ENCODE measurements at places on chromosomes 11 and 22.

DNA sequence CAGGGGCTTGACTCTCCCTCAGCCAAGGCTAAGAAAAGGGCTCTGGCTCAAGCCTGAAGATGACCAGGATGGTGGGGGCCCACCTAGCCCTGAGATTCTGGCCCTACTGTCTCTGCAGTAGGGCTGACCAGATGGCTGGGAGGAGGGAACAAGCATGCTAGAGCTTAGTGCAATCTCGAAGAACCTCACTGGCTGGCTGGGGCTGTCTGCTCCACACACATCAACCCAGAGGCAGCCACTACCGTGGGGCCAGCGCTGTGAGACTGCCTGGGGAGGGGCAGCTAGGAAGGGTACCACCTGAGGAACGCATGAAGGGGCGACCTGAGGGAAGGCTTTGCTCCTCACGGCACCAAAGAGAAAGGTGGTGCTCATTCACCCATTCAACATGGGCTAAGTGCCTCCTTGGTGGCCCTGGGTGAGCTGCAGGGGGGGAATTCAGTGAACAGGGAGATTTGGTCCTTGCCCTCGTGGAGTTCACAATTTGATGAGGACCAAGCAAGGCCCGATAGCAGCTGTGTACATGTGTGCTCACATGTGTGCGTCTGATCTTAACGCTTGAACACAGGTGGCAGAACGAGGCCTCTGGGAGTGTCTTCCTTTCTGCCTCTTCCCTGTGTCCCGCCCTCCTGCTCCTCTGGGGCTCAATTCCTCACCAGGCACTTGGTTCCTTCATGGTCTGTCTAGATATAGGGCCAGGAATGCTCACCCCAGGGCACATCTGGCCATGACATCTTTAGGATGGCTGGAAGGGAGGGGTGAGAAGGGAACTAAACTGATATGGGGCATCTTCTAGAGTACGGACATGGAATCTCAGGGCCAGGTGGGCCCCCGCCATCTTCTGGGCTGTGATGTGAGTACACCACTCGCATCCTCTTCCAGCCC lies 102.3 kb upstream of the PITPNB start:
- DNase-seq = no peak

GRCh38 chr22:42684462-42685195 lies 35.4 kb upstream of the CYB5R3 start:
- no peak for DNase-seq

GRCh38 chr11:86207413-86207812 lies 37.1 kb upstream of the EED start:
- DNase-seq = no peak

DNA sequence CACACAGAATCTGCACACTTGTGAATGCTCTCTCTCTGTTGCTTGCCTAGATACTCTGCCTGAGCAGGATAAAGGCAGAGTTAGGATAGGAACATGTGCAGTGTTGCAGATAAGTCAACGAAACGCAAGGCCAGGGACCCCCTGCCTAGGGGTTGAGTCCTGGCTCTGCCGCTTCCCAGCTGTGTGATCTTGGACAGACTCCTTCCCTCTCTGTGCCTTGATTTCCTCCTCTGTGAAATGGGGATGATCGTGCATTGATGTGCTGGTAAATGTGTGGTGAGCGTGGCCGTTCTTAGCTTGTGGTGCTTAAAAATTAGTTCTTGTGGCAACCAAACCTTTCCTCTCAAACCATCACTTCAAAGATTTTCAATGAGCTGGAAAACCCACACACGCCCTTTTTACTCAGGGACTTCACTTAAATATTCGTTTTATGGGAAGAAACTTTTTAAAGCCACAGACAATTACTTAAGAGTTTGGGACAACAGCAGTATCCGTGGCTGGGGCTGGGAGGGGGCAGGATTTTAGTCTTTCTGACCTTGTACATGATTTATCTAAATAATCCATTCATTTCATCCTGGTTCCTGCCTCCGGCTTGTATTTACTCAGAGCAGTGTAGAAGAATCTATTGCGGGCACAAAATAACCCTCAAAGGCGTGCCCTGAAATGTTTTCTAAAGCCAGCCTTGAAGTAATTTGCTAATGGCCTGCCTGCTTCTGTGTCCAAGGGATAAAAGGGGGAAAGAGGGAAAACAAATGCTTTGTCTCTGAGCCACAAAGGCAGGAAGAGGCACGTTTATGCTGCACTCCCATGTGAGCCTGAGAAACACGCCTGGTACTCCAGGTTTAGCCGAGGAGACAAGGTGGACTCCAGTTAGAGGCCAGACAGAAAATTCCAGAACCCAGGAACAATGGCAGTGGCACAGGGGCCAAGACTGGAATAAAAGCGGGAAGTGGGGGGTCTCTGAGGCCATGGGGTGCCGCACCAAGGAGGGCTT lies 85.0 kb upstream of the CRYBB3 start:
- DNase-seq = no peak

DNA sequence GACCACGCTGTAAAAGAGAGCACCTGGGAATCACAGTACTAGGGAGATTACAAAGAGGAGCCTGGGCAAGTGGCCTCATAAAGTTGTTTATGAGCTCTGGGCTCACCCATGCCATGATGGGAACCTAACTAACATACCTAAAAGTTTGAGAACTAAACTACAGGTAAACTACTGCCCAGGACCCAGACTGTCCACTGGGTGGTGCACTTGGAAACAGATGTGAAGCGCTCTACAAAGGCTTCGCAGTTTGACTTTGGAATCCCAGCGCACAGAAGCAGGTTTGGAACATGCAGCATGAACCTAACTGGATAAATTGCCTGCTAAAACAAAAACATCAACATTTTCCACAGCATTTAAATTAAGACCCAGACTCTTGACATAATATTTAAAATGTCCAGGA lies 418.6 kb downstream of the FAM181B start:
- no peak for DNase-seq

DNA sequence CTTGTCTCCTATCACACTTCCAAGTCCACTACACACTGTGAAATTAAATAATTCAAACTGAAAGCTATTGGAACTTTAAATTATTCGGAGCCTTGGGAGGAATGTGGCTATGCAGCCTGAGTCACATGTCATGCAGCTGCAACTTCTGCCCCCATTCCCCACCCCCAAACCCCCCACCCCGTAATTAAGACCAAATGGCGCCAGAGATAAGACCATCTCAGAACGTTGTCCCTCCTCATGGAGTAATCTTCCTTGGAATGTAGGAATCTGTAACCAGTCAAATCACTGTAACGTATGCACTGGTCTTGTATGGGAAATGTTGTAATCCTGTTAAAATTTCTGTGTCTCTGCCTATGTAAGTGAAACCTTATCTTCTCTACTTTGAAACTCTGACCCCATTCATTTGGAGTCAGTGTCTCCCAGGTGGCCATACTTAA lies 37.0 kb downstream of the GAB2 start:
- DNase-seq = no peak

DNA sequence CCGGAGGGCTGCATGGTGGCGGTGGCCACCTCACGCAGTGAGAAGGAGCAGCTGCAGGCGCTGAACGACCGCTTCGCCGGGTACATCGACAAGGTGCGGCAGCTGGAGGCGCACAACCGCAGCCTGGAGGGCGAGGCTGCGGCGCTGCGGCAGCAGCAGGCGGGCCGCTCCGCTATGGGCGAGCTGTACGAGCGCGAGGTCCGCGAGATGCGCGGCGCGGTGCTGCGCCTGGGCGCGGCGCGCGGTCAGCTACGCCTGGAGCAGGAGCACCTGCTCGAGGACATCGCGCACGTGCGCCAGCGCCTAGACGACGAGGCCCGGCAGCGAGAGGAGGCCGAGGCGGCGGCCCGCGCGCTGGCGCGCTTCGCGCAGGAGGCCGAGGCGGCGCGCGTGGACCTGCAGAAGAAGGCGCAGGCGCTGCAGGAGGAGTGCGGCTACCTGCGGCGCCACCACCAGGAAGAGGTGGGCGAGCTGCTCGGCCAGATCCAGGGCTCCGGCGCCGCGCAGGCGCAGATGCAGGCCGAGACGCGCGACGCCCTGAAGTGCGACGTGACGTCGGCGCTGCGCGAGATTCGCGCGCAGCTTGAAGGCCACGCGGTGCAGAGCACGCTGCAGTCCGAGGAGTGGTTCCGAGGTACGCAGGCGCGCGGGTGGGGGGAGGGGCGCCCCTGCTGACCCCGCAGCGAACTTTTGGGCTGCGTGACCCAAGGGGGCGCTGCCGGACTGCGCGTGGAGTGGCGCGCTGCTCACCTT lies 670 bp downstream of the NEFH start:
- no peak for DNase-seq

DNA sequence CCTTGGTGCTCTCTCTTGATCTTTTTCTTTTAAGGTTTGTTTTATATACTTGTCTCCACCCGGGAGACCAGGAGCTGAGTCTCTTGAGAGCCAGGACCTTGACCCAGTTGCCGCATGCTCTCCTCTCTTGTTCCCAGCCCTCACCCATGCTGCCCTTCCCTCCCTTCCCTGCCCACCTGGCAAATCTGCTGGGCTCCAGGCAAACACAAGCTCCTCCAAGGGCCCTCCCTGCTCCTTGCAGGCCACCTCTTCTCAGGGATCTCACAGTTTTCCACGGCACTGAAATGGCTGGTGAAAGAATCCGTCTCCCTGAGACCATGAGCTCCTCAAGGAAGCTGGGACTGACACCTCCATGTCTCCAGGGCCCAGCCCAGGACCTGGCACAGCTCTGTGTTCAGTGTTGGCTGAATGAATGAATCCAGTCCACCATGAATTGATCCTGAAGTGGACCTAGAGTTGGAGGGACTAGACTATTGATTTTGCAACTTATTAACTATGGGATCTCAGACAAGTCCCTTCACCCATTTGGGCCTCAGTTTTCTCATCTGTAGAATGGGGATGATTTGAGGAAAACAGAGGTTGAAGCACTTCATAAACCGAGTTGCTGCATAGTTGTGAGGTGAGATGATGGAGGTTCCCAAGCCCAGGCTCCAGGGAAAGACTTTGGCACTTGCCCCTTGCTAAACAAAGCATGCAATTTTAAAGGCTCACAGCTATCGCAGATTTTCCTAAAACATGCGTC lies 25.1 kb upstream of the FBLN1 start:
- DNase-seq = no peak

Data from stimulated activated CD8-positive, alpha-beta memory T cell treated with anti-CD3 and anti-CD28 coated beads, Interleukin-7, amount 100 ng/mL, for 4 hours (primary cell).